ENCODE measurements at places on chromosomes 7 and 10.

- DNase-seq = no peak
These were observed 213.0 kb downstream of the DNAJB6 start for GRCh38 chr7:157549612-157550299.

- no peak for DNase-seq
These were observed 296.1 kb upstream of the SEMA3A start for GRCh38 chr7:84490661-84491060.

GRCh38 chr10:84095811-84096497 lies 43.4 kb upstream of the GHITM start:
- DNase-seq = no peak

DNA sequence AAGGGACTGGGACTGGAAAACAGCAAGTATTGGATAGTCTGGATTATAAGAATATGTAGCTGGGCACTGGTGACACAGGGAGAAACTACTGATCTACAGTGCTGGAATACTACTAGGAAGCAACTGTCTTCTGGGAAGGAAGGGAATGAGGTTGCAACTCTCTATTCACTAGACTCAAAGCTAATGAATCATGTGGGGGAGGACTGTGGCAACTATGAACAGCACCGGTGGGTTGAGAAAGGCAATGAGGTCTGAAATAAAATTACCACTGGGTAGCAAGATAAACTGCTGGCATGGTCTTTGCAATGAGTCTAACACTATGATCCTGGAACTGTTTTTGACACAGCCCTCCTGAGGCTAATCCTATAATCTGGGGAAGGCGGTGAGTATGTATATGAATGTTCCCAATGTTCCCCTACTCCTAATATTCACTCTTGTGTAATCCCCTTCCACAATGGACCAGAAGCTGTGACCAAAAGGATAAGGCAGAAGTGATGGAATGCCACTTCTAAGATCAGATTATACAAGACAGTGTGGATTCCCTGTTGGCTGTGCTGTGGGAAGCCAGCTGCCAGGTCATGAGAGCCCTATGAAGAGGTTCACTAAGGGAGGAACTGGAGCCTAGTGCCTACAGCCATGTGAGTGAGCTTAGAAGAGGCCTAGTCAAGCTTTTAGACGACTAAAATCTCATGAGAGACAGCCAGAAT lies 101.3 kb upstream of the DNAJB12 start:
- DNase-seq = no peak

DNA sequence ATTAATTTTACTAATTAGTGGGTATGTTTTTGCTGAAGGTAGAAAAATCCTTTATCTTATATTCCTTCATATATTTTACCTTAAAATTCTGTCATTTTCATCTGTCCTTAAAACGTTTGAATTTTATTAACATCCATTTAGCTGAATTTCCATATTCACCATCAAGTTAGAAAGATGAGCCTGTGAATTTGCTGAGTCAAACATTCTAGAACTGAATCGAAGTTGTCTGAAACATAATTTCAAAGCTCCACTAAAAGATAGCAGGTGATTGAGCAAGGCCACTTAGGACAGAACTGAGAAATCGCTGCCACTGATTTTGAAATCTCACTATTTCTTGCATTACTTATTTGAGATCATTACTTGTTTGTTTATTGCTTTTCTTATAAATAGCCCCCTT lies 17.5 kb downstream of the HGF start:
- DNase-seq = no peak

DNA sequence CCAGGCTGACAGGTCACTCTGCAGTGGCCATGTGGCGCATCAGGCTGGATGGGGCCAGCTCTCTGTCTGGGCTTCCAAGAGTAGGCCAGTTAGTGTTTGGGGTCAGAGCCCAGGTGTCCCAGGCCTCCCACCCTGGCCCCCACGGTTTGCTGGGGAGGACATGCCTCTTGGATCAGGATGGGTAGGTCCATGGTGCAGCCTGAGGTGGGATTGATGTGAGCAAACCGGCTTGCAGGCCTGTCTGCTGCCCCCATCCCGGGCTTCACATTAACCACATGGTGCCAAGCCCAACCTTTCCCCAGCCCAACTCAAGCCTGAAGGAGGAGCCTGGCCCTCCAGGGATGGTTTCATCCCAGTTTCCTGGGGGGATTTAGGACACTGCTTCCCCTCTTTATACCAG lies 39.2 kb downstream of the LDB3 start:
- DNase-seq = no peak

DNA sequence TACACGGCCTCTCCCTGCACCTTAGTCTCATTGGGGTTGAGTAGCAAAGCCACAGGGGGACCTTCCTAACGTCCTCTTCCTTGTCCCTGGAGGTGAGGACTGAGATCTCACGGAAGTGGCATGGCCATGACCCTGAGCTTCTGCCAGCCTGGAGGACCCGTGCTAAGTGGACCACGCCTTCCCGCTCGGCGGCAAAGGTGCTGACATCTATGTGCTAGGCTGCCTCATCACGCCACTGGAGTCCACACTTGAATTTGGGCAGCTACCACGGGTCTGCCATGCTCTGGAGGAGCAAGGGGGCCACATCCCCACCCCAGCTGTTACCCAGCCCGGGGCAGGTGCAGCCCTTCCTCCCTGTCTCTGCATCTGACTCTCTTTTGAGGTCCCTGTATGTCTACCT lies 15.3 kb downstream of the GHRHR start:
- no peak for DNase-seq

DNA sequence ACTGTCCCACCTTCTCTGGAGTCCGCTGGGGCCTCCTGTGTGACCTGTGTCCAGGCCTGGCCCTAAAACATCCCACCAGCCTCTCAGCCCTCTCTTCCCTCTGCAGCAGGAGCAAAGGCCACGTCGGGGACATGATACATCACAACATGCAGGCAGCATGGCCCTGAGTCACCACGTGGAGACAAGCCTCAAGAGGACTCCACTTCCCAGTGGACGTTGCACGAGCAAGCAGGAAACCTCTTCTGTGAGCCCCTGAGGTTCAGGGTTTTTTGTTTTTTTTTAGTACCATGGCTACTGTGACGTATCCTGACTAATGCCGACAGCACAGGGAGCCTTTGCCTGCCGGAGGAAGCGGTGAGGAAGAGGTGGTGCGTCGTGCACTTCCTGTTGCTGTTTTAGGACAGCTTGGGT lies 165.9 kb downstream of the DNAJB6 start:
- DNase-seq = no peak

DNA sequence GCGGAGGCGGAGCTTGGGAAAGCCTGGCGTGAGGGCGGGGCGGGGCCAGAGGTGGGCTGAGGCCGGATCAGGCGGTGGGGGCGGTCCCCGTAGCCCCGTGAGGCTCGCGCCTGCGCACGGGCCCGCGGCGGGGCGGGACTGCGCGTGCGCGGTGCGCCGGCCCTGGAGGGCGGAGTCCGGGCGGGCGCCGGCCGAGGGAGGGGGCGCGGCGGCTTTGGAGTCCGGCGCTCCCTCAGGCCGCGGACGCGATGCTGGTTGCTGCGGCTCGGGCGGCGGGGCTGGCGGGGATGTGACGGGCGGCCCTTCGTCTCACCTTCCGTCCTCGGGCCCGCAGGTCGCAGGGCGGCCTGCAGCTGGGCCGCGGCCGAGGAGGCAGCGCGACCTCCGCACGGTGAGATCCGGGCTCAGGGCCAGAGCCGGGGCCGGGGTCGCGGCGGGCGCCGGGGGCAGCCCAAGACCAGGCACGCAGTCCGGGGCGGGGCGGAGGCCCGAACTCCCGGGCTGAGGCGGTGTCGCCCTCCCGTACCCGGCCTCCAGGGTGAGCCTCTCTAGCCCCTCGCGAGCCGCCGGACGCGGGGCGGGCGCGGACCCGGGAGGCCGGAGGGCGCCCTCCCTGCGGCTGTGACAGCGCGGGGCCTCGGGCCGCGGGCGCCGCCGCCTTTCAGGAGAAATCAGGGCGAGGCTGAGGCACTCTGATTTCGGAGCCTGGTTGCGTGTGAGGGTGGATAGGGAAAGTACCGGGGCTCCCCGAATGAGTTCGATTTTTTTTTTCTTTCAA lies at the start of gene CCSER2:
Gene CCSER2, plus strand, starts transcription at position 172 of the 778 bp plus-strand sequence. CDS start 42,464 bp downstream, outside the sequence.
- DNase-seq = peak; percentile 84

GRCh38 chr10:79221110-79222051 lies 125.9 kb upstream of the PPIF start:
- peak; percentile 67 for DNase-seq

DNA sequence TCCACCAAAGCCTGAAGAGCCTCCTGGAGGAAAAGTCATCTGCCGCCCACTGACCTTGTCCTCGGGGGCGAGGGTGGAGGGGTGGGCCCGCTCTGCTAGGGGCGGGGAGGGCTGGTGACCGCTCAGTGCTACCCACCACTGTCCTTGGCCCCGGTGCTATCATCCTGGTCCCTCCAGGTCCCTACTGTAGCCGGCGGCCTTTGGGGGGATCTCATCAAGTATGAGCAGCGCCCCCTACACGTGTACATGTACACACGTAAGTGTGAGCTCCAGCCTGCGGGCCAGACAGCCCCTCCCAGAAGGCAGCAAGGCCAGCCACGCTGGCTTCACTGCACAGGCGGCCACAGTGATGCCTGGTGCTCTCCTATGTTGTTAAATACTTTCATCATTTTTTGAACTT lies 19.6 kb downstream of the TTYH3 start:
- DNase-seq = no peak

DNA sequence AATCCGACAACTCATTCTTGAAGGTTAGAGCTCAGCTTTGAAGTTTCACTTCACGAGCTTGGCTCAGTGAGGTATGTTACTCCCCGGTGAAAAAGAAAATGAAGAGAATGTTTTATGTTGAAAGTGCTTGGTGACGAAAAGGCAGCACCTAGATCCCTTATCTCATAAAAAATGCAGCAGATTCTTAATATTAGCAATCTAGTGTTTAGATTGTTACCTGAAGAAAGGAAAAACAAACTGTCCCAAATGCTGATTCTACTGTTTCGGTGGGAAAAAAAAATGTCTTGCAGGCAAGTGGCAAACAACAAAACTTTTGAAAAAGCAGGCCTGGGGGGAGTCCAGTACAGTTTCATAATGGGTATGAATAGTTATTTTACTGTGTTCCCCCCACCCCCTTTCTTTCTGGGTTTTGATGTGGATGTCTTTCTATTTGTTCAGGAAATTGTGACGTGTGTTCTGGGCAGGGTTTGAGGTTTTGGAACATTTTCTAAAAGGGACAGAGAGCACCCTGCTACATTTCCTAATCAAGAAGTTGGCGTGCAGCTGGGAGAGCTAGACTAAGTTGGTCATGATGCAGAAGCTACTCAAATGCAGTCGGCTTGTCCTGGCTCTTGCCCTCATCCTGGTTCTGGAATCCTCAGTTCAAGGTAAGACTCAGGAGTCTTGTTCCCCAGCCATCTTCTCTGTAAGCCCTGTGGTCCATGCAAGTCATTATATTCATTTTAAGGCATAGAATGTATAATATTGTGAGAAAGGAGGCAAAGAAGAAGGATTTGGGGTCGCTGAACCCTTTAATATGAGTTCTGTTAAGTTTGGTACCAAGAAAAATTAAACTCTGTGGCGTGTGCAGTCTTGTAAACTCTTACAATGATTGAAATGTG lies at the start of gene SRGN:
Gene SRGN, plus strand, starts transcription at position 514 of the 881 bp plus-strand sequence. Its CDS starts 55 bp downstream, at position 569.
- no peak for DNase-seq

DNA sequence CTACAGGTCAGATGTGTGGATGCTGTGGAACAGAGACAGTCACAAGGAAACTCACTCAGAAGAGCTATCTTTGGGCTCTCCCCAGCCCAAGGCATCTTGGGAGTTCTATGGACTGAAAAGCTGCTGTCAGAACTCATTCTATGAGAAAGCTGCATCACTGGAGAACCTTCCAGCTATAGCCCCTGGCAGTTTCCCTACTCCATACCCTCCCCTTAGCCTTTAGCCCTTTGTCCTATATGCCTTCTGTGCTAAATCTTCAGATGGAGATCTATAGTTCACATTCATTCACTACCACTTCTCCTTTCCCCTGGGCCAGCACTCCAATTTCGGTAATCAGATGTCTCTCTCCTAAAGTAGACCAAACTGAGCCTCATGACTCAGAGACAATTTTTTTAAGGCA lies 6.9 kb downstream of the WNT8B start:
- no peak for DNase-seq

DNA sequence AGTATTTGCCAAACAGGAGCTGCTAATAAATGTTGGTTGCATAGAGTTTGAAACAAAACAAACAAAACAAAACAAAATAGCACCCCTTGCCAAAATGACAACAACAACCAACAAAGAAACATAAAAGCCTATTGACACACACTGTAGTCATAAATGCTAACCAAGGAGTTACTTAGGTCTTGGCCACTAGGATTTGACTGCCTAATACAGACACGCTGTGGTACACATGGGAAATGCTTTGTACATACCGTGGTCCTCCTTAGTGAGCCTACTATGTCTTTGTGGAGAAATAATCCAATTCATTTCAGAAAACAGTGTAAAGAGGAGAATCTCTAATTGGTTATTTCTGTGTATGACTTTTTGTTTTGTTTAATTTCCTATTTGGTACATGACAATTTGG lies 53.2 kb upstream of the MTPN start:
- no peak for DNase-seq

- no peak for DNase-seq
These were observed 6.4 kb upstream of the CSTF2T start for GRCh38 chr10:51705774-51706173.

DNA sequence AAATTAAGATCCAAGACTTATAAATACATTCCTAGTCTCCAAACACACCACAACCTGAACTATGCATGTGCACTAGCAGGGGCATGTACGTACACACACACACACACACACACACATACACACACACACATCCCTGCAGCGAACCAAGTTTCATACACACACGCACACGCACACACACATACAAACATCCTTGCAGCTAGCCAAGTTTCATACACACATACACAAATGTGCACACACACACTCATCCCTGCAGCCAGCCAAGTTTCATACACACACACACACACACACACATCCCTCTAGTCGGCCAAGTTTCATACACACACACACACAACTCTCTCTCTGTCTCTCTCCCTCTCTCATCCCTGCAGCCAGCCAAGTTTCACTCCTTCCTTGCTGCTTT lies 82.7 kb upstream of the WIPF3 start:
- DNase-seq = no peak

DNA sequence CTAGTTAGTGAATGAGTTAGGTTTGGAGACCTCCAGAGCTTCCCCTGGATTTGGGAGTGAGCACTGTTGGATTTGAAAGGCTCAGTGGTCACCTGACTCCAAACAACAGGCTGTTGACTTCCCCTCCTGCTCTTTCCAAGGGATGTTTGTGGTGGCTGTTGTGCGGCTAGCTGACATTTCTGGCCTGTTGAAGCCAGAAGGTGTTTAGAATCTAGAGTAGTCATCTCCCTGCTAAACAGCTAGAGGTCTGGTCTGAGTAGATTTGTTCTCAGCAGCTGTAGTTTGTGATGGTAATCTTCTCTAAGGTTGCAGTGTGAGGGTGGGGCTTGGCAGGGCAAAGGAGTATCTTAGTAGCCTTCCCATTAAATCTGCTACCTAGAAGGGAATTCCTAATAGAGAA lies 30.1 kb downstream of the BPGM start:
- DNase-seq = no peak

- DNase-seq = no peak
These were observed 68.6 kb downstream of the KMT2C start for GRCh38 chr7:152367170-152367569.

GRCh38 chr7:155001756-155002410 lies 1.0 kb downstream of the PAXIP1 start:
- DNase-seq = no peak

DNA sequence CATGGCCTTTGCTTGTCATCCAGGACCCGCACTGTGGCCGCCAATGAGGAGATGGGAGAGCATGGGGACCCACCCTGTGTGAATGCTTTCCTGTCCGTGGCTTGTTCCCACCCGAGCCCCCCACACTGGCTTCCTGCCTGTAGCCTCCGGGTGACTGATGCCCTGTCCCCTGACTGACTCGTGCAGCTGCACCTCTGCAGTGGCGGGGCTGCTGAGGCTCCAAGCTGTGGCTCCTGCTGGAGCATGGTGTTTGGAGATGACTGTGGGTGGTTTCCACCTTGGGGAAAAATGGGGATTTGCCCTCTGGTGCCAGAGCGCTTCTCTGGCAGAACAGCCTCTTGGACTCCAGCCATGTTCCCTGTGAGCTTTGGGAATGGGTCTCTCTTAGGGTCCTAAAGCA lies 2.1 kb downstream of the CAMK1D start:
- DNase-seq = no peak

Data from right renal pelvis (tissue), 4 donors.